ENCODE measurements at places on chromosomes 1 and 21. TPM values are rescaled to one million over a fixed set of nuclear protein-coding genes. Genes with fewer than 3 reads are reported as not detected.

GRCh38 chr1:29807689-29808088 is 571.4 kb downstream of the PTPRU start:
- DNase-seq, result no peak

- peak; percentile 6 for DNase-seq
Observed at GRCh38 chr1:175133673-175134435, 58.7 kb downstream of the KIAA0040 start.

GRCh38 chr1:79519084-79519760 is 512.7 kb upstream of the ADGRL4 start:
- no peak for DNase-seq

- DNase-seq, result peak; percentile 61
Observed at GRCh38 chr1:53470155-53470554, 11.0 kb downstream of the DMRTB1 start.

- DNase-seq, result peak; percentile 64
Observed at GRCh38 chr1:245166471-245166885, 11.7 kb downstream of the KIF26B start.

GRCh38 chr1:109476825-109477224 is 6.9 kb upstream of the ATXN7L2 start:
- DNase-seq, result no peak

HPDL gene
- total RNA-seq, result 1.4 TPM
